ENCODE measurements at places on chromosomes 7 and 10. TPM values are rescaled to one million over a fixed set of nuclear protein-coding genes. Genes with fewer than 3 reads are reported as not detected.

NKX2-3 gene
- total RNA-seq: not detected

GPRIN2 gene
- 4.8 TPM for total RNA-seq

EPDR1 gene
- total RNA-seq: 98.8 TPM

NOS3 gene
- 8.4 TPM for total RNA-seq

CNPY1 gene
- not detected for total RNA-seq

SFMBT2 gene
- 8.5 TPM for total RNA-seq

PODXL gene
- 23.0 TPM for total RNA-seq

UPK3B gene
- 3.9 TPM for total RNA-seq

CDC14C gene
- not detected for total RNA-seq

WDR86 gene
- total RNA-seq: 8.5 TPM

DLX6 gene
- total RNA-seq: not detected

TMEM225B gene
- total RNA-seq: not detected

OR6B1 gene
- not detected for total RNA-seq

UPK3BL1 gene
- total RNA-seq: 39.0 TPM

BAIAP2L1 gene
- total RNA-seq: 1.4 TPM

ANKRD1 gene
- total RNA-seq: 6.6 TPM

RET gene
- total RNA-seq: 0.14 TPM

ZPBP gene
- not detected for total RNA-seq

PAPOLB gene
- total RNA-seq: 0.68 TPM

Data from thoracic aorta (tissue), 2 donors.